Activated CD4-positive, alpha-beta T cell treated with anti-CD3 and anti-CD28 coated beads, Interleukin-2, amount 50 U/mL, for 16 hours (primary cell): ENCODE measurements at places on chromosomes 1 and 21.
A peak's percentile ranks its signal among the peaks of the same experiment; 100 is the strongest.

DNA sequence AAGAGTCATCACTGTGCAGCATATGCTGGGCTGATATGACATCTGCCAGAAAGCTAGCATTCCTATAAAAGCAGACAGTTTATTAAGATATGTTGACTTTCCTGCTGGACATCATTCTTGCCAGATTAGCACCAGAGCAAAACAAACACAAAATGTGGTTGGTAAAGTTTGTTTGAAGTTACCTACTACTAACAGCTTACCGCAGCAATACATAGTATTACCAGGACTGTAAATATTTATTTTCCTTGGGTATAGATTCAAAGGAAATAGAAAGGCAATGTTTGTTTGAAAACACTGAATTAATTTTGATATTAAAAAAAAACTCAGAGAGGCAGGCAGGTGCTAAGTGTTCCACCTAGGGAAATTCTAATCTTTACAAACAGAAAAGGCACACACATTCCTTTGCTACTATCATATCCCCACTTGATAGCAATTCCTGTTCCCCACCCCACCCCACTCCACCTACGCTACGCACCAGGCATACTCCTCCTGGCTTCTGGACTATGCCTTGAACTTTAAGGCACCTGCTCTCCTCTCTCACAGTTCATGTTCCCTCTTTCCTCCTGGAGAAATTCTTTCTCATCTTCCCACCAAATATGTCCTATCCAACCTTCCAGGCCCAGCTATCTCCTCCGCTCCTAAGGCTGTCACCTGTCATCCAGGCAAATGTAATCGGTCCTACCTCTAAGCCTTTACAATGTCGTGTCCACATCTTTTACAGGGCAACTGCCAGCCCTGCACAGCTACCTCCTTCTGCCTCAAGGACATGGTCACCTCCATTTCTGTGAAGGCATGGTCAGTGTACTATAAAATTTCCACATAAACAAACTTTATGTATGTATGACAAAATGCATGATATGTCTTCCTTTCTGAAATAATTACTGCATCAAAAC lies 34.7 kb downstream of the PTPN14 start:
- DNase-seq = no peak

DNA sequence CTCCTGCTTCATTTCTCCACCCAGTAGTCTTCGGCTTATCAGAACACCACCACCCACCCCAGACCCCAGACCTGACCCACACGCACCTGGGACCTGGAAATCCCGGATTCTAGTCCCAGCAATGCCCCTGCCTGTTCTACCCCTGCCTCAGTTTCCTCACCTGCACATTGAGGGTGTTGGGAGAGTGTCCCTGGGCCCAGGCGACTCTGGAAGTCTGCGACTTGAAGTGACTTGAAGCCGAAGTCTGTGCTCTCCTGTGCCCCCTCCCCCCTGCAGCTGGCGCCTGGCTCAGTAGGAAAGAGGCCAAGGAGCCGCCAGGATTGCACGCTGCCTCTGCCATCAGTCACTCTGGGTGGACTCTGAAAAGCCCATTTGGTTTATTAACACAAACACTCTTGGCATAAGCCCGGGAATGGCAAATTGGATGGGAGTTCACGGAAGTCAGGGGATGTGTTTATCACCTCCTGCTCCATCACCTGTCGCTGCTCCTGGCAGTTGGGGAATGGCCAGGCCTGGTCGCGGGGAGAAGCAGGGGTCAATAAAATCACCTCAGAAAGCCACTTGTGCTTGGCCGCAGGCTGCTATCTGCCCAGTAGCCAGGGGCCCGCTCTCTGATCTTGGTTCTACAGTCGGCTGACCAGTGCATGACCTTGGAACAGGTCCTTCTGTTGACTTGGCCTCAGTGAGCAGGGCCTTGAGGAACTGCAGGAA lies 132.7 kb downstream of the ACTL8 start:
- no peak for DNase-seq

DNA sequence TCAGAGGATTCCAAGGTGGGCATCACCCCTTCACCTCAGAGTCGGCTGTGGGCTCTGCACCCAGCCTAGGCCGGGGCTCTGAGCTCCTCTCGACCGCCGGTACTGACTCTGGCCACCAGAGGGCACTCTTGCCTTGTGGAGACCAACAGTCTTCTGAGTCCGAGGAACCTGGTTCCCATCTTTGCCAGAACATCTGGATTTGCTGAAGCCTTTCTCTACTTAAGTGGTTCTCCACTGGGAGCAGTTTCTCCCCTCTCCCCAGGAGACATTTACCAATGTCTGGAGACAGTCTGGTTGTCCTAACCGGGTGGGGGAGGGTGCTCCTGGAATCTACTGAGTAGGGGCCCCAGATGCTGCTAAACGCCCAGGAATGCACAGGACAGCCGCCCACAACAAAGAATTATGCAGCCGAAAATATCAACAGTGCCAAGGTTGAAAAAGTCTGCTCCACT lies 9.4 kb downstream of the ETV3L start:
- peak; percentile 82 for DNase-seq

DNA sequence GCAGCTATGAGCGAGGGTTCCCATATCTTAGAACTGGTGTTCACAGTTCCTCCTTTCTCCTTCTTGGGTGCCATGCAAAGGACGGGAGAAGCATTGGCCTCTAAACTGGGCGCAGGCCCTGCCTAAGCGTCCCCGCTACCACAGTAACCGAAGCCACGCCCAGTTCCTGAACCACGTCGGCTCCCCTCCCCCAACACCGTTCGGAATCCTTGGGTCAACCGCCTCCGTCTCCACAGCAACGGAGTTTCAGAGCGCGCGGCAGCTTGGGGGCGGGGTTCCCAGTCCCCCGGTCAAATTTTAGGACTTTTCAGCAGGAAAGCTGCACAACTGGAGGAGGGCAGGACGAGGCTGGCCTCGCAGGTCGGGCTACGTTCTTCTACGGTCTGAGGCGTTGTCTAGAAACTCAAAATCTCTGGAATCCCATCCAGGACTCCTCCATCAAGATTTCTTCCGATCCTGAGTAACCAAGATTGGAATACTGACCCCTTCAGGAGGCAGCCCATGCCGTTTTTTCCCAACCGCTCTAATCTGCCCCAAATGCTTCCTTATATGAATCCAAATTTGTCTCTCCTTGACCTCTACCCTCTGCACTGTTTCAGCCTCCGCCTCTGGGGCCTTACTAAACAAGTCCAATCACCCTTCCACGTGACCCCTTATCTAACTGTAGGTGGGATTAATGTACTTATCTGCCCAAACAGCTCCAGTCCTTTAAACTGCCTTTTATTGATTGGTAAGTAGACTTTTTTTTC lies at the start of gene SPAG17:
TSS of gene SPAG17 (minus strand) at position 145 of the 749 bp plus-strand sequence. CDS start at position 74, 71 bp downstream.
- DNase-seq = peak; percentile 24

DNA sequence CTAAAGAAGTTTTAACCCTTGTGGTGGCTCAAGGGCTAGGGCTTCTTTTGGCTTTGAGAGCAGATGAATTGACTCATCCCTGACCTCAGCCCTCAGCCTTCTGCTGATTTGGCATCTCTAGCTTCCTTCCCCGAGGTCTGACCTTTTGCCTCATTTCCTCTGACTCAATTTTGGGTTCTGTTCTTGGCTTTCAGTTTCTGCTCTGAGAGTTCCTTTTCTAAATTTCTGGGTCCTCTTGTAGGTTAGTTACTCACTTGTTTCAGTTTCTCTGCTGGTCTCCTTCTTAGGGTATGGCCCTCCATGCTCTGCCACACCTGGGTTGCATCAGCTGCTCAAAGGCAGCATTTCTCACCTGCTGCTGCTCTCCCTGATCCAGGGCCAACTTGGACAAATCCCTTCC lies 19.4 kb downstream of the PDE4B start:
- DNase-seq = peak; percentile 95

GRCh38 chr1:3187415-3188149 lies 118.6 kb downstream of the PRDM16 start:
- DNase-seq = no peak

DNA sequence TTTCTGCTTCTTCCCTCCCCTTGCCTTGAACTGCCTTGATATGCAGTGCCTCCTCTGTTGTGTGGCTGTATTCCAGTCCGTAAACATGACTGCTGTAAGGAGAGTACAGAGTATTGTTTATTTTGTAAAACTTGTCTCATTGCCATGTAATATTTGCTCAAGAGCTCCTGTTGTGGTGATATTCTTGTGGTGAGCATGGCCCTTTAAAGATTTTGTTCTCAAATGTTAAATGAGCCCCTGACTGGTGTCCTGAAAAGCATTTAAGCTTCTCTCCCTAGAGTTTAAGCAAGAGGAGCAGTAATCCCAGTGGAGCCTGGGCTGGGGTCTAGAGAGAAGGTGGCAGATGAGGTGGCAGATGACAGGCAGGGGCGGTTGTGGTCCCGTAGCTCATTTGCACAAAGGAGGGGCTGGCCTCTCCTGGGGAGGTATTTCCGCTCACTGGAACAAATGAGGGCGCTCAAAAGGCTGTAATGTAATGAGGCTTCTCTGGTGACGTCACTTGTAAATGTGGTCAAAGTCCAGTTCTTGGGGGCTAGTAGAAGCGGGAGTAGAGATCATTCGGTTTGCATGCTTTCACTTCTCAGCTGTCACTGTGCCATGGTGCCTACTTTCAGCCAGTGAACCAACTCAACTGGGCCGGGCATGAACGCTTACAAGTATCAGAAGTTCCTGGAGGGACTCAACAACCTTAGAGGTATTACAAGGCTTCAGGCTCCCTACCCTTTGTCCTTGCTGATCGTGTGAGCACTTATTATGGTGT lies 46.0 kb upstream of the MACF1 start:
- DNase-seq = no peak

- no peak for DNase-seq
These were observed 294.3 kb upstream of the SPAG17 start for GRCh38 chr1:118479351-118479750.

GRCh38 chr21:30014886-30015285 lies 75.1 kb upstream of the GRIK1 start:
- no peak for DNase-seq

DNA sequence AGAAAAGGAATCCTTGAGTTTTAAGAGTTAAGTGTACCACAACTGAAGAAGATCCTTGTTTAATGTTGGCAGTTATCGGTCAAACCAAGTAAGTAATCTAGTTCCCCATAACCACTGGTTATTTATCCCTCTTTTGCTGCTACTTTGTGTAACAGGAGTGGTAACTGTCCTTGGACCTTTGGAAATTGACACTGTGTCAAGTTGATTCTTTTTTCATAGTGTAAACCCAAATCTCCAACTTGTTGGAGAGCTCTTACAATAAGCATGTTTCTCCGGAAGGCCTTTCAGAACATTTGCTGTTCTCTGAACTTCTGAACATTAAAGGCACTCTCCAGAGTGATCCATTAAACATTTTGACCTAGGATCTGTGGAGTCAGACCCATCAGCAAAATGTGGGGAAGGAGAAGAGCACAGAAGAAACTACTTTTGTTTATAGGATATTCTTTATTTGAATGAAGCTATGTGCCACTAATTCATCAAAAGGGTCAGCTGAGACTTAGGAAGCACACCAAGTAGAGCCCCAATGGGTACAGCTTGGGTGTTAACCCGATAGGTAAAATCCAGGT lies 3.9 kb downstream of the AHCYL1 start:
- DNase-seq = no peak
